ENCODE measurements at places on chromosomes 11 and 22. TPM values are rescaled to one million over a fixed set of nuclear protein-coding genes. Genes with fewer than 3 reads are reported as not detected.

Gene KCNQ1OT1
- 1.3 TPM for total RNA-seq

Gene OR10A4
- not detected for total RNA-seq

Gene MYBPC3
- not detected for total RNA-seq

Gene CTSC
- total RNA-seq: 381 TPM

- H3K36me3 ChIP-seq: no peaks in the 10 kb centered on the region
- H3K27me3 ChIP-seq: 0 out of 2 replicates have a peak, but pooled peaks cover 4% of the 10 kb centered on the region
- no peak for DNase-seq
- no peak overlapping the region for H3K4me3 ChIP-seq
- no peaks in the 10 kb centered on the region for H3K4me1 ChIP-seq
These were observed 139.7 kb upstream of the TEAD1 start for GRCh38 chr11:12534549-12534948.

DNA sequence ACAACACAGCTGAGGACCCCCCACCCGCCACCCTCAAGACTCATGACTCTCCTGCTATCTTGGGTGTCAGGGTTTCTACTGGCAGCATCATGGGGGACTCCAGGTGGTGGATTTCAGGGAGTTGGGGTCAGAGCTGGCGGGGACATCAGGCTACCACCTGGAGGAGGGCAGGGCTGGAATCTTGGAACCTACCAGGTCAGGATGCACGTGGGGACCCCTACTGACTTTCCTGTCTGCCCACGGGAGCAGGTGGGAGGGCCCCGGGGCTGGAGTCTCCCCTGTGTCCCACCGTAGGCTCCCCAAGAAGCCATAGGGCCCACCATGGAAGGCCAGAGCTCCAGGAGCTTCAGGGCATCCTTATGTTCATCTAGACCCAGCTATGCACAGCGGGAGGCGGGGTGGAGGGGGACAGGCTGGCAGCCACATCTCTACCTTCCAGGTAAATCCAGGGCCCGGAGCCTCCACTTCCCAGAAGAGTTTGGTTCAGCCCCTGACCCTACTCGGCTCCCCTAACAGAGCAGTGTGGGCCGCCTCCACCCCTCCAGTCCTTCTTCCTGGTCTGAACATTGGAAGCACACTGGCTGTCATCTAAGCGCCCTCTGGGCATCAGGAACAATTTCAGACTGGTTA lies 10.0 kb downstream of the SLC37A2 start:
- no peaks in the 10 kb centered on the region for H3K27me3 ChIP-seq
- peak overlapping the region; percentile 85 for H3K27ac ChIP-seq
- H3K4me3 ChIP-seq: no peak overlapping the region
- H3K4me1 ChIP-seq: peaks cover 43% of the 10 kb centered on the region

DNA sequence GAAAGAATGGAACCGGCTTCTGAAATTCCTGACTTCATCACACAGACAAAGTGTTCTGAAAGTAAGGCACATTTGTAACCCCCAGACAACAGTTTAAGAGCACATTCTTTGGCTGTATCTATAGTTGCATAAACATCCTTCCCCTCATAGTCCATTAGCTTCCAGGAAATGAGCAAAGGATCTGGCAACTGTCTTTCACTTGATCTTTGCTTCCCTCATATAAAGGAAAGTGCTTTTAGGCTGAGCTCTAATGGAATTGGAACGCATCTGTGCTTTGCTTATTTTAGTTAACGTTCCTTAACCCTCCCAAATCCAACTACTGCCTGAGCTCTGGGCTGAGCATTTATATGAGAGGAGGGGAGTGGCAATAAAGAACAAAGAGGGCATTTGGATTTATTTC lies 76.9 kb upstream of the API5 start:
- no peaks in the 10 kb centered on the region for H3K36me3 ChIP-seq
- no peak overlapping the region for H3K27ac ChIP-seq
- no peaks in the 10 kb centered on the region for H3K27me3 ChIP-seq

Measured in GM12878 (cell line).